ENCODE measurements at places on chromosomes 16 and 17. TPM values are rescaled to one million over a fixed set of nuclear protein-coding genes. Genes with fewer than 3 reads are reported as not detected.

IL21R gene
- 6.0 TPM for polyA plus RNA-seq

LITAFD gene
- polyA plus RNA-seq: not detected

CD300C gene
- polyA plus RNA-seq: 1.0 TPM

TBC1D3 gene
- polyA plus RNA-seq: not detected

EFTUD2 gene
- polyA plus RNA-seq: 44.0 TPM

GP1BA gene
- polyA plus RNA-seq: 2.8 TPM

TLCD2 gene
- polyA plus RNA-seq: 0.26 TPM

GPR142 gene
- polyA plus RNA-seq: 0.93 TPM

KIF19 gene
- polyA plus RNA-seq: 13.3 TPM

TP53TG3F gene
- not detected for polyA plus RNA-seq

AOC2 gene
- 0.90 TPM for polyA plus RNA-seq

C16orf89 gene
- 4.0 TPM for polyA plus RNA-seq

PRR35 gene
- polyA plus RNA-seq: not detected

TRAPPC1 gene
- 128 TPM for polyA plus RNA-seq

ITGAD gene
- polyA plus RNA-seq: 1.2 TPM

GFAP gene
- not detected for polyA plus RNA-seq

PARD6A gene
- 10.2 TPM for polyA plus RNA-seq

KCNJ18 gene
- polyA plus RNA-seq: not detected

KRTAP1-5 gene
- polyA plus RNA-seq: not detected

SLC35G6 gene
- 0.13 TPM for polyA plus RNA-seq

WSCD1 gene
- polyA plus RNA-seq: 2.4 TPM

PRDM7 gene
- polyA plus RNA-seq: not detected

TMEM238L gene
- polyA plus RNA-seq: not detected

FDXR gene
- 17.9 TPM for polyA plus RNA-seq

Measured in spleen (tissue), 13 donors.